Muscle of arm (tissue), 14 donors: ENCODE measurements at places on chromosomes 2 and 18.

DNA sequence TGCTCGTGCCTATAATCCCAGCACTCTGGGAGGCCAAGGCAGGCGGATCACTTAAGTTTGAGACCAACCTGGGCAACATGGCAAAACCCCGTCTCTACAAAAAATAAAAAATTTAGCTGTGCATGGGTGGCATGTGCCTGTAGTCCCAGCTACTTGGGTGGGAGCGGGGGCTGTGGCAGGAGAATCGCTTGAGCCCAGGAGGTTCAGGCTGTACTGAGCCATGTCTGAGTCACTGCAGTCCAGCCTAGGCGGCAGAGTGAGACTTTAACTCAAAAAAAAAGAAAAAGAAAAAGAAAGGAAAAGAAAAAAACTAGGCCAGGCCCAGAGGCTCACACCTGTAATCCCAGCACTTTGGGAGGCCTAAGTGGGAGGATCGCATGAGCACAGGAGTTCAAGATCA is 30.8 kb downstream of the TWSG1 start:
- no peak for DNase-seq

DNA sequence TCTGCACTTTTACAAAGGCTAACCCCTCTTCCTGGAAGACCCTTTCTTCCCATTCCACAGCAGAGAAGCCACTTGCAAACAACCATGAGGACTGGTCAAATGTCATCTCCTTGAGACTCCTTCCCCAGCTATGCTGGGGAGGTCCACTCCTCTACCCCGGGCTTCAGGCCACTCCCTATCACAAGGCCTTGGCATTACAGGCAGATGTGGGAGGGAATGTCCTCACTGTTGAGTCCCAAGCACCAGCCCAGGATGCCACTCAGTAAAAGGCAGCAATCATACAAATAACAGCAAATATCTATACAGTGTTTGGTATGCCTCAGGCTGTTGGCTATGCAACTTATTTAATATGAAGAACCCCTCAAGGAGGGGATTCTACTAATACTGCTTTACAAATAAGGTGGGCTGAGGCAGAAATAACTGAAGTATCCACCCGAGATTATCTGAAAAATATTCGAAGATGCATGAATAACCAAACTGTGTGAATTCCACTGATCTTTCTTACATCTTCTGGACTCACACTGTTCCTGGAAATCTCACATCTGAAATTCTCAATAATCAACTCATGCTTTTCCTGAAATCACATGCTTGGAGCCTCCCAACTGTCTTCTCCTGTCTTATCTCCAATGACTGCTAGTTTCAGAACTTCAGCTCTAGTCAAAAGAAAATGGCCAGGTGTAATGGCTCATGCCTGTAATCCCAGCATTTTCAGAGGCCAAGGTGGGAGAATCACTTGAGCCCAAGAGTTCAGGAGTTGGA is 226.3 kb downstream of the TCF4 start:
- no peak for DNase-seq

DNA sequence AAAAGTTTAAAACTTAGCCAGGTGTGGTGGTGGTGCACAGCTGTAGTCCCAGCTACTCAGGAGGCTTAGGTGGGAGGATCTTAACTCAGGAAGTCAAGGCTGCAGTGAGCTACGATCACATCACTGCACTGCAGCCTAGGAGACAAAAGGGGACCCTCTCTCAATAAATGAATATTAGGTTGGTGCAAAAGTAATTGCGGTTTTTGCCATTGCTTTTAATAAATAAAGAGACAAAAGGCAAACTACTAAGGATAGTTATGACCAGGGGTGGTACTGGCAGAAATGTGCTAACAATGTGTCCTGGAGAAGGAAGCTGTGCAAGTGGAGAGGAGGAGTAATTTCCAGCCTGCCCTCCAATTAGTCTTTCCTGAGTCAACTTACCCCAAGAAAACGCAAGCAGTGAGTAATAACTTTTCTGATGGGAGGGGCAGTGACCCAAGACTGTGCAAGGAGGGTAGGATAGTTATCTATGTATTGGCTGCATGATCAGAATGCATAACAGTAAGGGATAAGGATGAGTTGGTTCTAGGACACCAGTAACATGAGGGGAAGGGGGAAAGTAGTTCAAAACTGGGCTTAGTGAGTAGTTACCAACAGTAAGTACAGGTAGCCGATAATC is 1.5 kb downstream of the EXOC6B start:
- DNase-seq: no peak

- no peak for DNase-seq
These were observed 50.2 kb upstream of the ZNF385B start for GRCh38 chr2:179911569-179911968.

GRCh38 chr2:181305301-181306123 is 151.7 kb upstream of the ITGA4 start:
- DNase-seq: no peak

- no peak for DNase-seq
These were observed 119.9 kb upstream of the SALL3 start for GRCh38 chr18:78859686-78860085.

DNA sequence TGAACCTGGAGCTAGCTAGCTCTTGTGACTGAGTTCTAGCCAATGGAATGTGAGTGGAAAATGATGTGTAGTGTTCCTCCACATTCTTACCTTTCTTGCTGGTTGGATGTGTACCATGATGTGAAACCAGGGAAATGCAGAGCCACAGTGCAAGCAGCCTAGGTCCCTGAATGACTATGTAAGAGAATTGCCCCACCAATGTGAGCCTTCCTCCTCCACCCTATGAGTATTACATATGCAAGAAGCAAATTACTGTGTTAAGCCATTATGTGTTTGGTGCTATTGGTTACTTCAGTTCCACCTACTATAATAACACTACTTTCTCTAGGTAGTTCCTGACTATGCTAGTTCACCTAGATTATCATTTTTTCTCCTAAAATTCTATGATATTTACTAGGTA is 39.6 kb downstream of the LCLAT1 start:
- DNase-seq: no peak

GRCh38 chr2:217192366-217192765 is 332.5 kb upstream of the TNP1 start:
- DNase-seq: no peak

DNA sequence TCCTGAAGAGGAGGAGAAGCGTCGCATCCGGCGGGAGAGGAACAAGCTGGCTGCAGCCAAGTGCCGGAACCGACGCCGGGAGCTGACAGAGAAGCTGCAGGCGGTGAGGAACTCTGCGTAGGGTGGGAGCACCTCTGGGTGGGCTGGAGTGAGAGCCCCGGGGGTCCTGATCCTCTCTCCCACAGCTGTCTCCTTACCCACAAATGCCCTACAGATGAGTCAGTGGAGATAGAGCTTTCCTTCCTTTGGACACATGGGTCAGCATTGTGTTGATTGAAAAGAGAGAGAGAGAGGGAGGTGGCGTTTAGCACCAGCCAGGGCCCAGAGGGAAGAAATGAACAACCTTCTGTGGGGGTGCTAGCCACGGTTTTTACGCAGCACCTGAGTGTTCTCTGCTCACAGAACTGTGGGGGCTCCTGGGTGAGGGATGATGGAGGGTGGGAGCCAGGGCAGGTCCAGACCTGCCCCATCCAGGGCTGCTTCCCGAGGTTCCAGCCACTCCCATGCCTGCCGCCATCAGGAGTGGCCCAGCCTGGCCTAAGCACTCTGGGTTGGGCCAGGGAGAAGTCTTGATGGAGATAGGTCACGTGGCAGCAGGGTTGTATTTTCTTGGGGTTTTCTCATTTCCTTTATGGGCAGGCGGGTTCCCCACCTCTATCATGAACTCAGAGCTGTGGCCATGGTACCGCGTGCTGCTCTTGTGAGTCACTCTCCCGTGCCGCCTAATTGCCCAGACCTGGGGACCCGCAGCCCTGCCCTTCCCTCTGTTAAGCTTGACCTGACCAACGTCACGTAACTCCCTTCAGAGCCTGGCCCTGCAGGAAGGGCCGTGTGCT is 16.3 kb downstream of the FOSL2 start:
- no peak for DNase-seq

GRCh38 chr2:28282861-28283646 is 109.6 kb upstream of the FOSL2 start:
- DNase-seq: no peak

DNA sequence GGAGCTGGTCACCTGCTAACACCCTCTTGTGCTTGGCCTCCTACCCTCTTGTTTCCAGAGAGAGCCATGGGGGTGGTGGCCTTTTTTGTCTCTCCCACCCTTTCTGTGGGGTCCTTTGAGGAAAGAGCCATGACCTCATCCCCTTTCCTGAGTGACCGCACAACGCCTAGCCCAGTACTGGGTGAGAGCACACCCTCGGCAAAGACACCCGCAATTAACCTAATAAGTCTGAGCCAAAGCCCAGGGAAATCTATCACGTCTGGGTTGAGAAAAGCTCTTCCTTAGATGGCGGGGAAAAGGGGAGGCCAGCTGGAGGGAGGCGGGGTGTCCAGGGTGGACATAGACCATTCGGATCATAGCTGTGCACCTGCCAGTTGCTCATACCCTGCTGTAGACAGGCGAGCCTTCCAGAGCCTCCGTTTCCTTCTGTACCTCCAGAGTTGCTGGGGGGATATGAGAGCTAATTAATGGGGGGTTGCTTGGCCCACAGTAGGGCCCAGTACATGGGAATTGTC is 93.7 kb upstream of the MCFD2 start:
- no peak for DNase-seq

DNA sequence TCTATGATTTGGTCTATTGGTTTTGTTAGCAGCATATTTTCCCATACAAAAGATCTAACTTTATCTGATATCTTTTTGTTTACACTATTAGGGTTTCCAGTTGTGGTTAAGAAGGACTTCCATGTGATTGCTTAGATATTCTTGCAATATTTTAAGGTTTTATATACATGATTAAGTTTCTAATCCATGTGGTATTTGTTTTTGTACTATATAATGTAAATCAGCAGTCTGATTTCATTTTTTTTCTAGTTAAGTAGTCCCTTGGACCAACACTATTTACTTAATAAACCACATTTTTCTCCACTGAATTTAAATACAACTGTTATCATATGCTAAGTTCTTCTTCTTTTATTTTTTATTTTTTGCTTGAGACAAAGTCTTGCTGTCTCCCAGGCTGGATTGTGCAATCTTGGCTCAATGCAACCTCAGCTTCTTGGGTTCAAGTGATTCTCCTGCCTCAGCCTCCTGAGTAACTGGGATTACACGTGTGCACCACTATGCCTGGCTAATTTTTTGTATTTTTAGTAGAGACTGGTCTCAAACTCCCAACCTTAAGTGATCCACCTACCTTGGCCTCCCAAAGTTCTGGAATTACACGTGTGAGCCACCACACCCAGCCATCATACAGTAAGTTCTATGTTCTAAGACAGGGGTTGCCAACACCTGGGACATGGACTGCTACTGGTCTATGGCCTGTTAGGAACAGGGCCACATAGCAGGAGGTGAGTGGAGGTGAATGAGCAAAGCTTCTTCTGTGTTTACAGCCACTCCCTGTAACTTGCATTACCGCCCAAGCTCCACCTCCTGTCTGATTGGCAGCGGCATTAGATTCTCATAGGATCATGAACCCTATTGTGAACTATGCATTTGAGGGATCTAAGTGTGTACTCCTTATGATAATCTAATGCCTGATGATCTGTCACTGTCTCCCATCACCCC is 58.5 kb upstream of the RAB27B start:
- no peak for DNase-seq
